ENCODE measurements at places on chromosomes 7 and 10.

DNA sequence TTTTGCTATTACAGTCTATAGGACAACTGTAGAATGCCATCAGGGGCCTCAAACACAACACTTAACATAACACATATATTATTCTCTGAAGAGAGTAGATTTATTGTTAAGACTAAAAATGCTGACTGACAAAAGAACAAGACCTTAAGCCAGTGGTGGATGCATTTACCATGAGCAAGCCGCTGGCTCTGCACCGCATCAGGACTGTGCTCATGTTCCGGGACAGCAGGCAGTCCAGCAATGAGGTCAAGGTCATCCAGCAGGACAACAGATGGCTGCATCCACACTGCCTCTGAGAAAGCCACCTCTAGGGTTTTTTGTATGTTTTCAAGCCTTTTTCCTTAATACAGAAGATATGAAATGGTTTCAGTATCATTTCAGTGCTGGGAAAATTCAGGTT is 23.8 kb downstream of the PEX1 start:
- DNase-seq: no peak

DNA sequence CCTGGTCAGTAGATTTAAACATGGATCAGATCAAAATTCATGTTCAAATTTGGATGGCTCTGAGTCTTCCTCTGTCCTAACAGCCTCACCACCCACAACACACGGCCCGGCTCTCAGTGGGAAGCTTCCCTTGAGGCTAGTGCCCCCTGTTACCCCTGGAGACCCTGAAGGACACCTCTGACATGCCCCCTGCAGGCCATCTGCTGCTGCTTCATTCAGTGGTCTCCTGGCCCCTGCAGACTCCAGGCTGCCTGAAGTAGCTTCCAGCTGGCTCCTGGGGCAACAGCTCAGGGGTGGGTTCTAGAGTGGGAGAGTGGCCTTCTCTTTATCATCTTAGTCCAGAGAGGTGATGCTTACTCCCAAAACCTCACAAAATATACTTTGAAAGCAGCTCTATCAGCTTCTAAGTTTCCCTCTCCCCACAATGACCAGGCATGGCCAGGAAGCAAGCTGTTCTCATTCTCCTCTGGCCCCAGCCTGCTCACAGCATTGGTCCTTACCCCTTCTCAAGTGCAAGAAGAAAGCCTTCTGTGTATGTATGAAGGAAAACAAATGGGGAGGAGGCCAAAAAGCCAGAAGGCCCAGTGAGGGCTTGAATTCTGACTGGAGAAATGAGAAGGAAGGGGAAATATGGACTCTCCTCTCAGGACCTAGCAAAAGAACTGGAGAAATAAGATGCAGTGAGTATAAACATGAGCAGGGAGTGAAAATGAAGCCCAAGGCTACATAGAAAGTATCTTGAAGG is 189.6 kb upstream of the INHBA start:
- no peak for DNase-seq

DNA sequence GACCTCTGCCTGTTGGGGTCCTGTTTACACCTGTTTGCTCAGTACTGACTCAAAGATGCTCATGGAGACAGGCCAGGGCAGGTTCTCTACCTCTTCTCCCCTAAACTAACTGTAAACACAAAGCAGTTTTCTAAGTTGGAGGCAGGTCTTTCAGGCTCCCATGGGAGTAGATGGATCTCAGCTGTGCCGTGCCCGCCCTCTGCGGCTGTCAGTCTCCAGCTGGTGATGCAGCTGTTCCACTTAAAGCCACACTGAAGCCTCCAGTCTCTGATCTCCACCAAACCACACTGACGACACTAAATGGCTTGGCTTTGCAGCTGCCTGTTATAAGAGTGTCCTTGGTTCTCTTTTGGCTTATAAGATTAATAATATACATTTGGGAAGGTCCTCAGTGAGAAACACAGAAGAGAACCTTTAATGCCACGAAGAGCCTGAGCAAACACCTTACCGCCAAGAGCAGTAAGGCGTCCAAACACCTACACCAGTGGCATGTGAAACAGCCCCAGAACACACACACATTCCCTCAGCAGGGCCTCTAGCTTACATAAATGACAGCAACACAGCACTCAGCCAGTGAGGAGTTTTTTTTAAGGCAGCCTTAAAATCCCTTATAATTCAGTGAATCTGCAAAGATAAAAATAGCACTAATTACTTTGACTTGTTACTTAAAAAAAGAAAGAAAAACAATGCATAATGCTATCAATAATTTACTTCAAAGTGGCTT is 60.4 kb upstream of the KCNIP2 start:
- peak; percentile 78 for DNase-seq

- no peak for DNase-seq
These were observed 441.2 kb downstream of the PLXDC2 start for GRCh38 chr10:20257422-20257821.

GRCh38 chr10:22379059-22379458 is 33.8 kb downstream of the SPAG6 start:
- no peak for DNase-seq

- no peak for DNase-seq
These were observed 299.6 kb downstream of the INHBA start for GRCh38 chr7:41403291-41403690.

DNA sequence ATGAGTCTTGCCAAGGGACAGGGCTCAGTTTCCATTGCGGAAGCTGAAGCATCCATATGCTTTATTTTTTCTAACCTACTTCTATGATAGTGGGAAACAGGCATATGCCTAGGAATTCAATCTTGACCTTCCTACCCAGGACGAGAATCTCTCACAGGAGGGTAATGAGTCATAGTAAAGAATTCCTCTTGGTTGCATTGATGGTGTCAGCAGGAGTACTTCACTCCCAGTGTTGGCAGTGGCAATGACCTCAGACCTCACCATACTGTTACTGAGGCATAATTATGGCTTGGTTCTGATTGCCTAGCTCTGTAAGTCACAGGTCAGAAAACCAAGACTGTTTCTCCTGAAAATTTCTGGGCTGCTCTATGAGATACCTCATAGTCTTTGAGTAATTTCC is 552.9 kb downstream of the ARL4A start:
- no peak for DNase-seq

DNA sequence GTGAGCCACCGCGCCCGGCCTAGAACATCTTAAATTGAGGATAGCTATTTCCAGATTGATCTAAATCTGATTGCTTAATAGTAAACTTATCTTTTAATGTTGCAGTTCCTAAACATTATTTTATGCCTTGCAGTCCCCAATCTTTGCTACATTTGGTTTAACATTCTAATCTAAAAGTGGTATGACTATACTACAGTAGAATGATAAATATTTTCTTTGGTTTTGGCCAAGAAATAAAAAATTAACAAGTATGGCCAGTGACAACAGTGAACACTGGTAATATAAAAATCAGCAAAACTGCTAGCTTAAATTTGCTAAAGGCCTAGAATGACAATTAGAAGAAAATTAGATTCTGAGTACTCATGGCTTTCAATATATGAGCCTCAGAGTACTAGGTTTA is 73.5 kb downstream of the CDK6 start:
- no peak for DNase-seq

- no peak for DNase-seq
These were observed 3.7 kb upstream of the ELMO1 start for GRCh38 chr7:37452346-37452745.

DNA sequence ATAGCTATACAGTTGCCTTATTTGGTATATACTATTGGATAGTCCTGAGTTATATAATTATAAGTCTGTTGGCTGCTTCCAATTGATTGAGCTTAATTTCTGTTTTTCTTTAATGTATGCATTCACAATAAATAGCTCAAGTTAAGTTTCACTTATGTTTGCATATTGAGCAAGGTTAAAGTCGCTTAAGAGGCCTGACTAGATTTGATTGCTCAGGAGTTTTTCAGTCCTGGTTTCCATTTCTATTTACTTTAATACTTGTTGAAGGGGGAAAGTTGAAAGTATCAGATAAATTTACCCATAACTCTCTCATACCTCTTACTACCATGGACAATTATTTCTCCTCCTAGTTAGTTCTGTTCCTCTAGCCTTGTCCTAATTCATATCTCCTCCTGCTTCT is 294.7 kb downstream of the ARL4A start:
- DNase-seq: no peak

- no peak for DNase-seq
These were observed 127.2 kb downstream of the PPP1R17 start for GRCh38 chr7:31814187-31814586.

DNA sequence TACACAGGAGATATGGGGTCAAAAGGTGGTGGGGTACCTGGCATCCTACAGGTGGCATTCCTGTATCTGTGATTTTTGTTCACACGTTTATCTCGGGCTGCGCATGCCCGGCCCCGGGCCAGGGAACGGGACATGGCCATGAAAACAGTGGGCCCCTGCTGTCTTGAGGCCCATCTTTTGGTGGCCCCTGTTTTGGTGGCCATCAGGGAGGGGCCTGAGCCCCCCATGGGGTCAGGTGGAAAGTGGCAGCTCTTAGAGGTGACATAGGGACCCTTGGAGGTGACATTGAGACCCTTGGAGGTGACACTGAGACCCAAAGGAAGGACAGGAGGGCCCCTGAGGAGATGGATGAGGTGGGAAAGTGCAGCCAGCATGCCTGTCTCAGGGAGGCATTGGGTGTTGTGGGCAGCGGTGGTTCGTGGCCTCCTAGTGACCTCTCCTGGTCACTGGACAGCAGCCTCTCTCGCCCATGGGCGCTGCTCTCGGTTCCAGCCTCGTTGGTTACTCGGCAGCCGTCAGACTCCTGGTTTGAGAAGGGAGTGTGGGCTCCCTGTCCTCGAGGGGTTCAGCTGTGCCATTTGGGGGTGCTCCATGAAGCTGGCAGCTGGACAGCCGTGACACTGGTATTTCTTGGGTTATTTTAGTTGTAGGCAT is 39.9 kb downstream of the INPP5A start:
- DNase-seq: no peak

- no peak for DNase-seq
These were observed 9.1 kb downstream of the LANCL2 start for GRCh38 chr7:55374213-55374612.

Data from spleen (tissue), 13 donors.